ENCODE measurements at places on chromosomes 11 and 22.

- DNase-seq = no peak
Observed at GRCh38 chr11:102312667-102313066, 4.6 kb upstream of the BIRC3 start.

DNA sequence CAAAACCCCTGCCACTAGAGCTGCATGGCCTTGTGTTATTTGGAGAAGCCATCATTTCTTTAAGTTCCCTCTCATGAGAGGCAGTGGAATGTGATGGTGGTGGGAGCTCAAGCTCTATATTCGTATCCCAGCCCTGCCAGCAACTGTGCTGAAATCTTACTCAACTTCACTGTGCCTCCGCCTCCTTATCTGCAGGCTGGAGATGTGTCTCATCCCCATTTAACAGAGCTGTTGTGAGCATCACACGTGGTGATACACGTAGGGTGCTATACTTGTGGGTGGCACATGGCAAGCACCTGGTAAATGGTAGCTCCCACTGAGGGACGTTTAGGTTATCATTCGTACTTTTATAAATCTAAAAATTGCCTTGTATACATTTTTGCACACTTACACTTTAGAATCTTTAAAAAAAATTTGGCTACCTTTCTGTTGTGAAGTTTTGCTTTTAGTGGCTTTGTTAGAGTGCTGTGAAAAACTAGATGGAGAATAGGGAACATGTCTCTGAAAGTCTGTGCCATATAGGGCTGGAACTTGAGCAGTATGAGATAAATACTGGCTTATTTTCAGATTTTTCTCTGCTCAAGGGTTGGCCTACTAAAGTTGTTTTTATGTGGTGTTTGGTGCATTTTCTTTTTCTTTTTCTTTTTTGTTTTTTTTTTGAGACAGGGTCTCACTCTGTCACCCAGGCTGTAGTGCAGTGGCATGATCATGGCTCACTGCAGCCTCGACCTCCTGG is 23.2 kb downstream of the TNRC6B start:
- no peak for DNase-seq

DNA sequence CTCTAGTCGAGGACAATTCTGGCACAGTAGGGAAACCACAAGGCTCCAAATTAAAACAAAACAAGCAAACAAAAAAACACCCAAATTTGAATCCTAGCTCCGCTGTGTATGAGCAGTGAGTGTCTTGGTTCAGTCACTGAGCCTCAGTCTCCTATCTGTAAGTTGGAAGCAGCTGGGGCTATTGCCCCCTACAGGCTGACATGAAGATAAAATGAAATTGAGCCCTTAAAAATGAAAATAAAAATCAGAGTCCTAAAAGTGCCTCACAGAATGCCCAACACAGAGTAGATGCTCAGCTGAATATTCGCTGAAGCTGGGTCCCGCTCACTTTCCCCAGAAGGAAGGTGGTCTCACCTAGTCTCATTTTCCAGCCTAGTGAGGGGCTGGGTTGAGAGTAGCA is 65.2 kb downstream of the PDE2A start:
- DNase-seq = no peak

DNA sequence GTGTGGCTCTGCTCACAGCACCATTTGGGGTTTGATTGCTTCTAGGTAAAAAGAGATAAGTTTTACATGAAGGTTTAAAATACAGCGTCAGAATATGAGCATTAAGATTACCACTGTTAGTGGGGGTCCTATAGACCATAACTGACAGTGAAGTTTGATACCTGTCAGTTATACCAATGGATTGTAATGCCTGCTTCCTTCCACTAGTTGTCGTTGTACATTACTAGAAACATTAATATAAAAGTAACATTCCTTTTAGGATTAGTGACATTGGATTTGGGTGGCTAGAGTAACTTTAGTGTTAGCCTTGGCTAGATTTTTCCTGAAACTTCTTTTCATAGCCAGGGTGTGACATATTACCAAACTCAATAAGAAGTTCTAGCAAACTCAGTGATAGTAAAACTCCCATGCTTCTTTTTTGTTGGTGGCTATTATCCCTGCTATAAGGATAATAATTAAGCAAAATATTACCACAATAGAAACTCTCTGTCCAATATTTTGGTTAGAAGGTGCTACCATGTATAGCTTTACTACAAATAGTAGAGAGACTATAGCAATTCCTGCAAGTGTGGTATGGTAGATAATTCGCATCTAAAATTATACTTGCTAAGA is 57.1 kb downstream of the FAM181B start:
- DNase-seq = no peak

- DNase-seq = no peak
Observed at GRCh38 chr11:58919980-58920379, 19.3 kb upstream of the GLYATL1 start.

DNA sequence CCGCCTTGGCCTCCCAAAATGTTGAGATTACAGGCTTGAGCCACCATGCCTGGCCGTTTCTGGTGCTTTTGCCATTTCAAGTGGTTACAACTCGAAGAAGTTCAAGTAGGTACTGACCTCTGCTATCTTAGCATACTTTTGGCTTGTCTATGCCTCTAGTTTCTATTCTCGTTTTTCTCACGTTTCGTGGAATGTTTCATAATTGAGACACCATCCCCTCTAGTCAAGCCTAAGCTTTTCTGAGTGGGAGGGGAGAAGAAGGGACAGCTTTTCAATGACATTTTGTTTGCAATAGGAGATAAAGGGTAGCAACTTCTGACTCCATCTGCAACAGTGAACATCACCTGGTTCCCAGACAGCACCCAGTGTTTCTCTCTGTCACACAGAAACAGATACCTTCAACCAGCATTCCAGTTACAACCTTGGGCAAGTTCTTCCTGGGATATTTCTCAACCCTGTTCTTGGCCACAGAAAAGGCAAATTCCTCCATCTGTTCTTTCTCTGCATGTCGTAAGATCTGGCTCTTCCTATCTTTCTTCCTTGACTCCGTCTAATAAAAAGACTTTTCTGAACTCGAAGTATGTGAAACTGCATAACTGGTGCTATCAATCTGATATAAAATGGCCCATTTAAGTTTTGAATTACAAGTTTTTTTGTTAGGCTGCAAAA is 25.5 kb downstream of the DDI1 start:
- DNase-seq = no peak
